WTC11 (cell line): ENCODE measurements at places on chromosomes 12 and 14. TPM values are rescaled to one million over a fixed set of nuclear protein-coding genes. Genes with fewer than 3 reads are reported as not detected.

GPR132 gene
- 0.09 to 0.13 TPM in 2 of 3 replicates, not detected in the other for total RNA-seq

GRCh38 chr12:20245491-20245890 lies 122.8 kb upstream of the PDE3A start:
- DNase-seq, result no peak

- DNase-seq, result no peak
These were observed 400.5 kb downstream of the ETNK1 start for GRCh38 chr12:23025372-23026016.

KCNK13 gene
- 0.14 to 0.27 TPM (median 0.17 TPM) in 3 replicates for total RNA-seq
